ENCODE measurements at places on chromosomes 5 and 9.

DNA sequence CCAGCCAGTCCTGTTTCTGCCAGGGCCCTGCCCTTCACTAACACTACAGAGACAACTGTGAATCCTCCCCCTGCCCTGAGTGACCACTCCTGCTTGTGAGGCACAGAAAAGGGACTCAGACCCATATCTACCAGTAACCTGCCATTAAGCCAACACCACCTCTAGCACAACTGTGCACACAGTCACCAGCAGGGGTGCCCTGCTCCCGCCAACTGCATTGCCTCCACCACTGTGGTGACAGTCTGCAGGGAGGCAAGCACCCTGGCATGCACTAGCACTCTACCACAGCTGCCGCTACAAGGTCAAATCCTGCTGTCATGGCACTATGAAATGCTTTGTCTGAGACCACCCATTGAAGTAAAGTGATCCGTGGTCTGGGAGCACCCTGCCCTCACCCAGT, 1028.5 kb upstream of the CDH9 start:
- no peak for DNase-seq

- no peak for DNase-seq
Measured at GRCh38 chr9:112558476-112558875, 71.8 kb downstream of the KIAA1958 start.

DNA sequence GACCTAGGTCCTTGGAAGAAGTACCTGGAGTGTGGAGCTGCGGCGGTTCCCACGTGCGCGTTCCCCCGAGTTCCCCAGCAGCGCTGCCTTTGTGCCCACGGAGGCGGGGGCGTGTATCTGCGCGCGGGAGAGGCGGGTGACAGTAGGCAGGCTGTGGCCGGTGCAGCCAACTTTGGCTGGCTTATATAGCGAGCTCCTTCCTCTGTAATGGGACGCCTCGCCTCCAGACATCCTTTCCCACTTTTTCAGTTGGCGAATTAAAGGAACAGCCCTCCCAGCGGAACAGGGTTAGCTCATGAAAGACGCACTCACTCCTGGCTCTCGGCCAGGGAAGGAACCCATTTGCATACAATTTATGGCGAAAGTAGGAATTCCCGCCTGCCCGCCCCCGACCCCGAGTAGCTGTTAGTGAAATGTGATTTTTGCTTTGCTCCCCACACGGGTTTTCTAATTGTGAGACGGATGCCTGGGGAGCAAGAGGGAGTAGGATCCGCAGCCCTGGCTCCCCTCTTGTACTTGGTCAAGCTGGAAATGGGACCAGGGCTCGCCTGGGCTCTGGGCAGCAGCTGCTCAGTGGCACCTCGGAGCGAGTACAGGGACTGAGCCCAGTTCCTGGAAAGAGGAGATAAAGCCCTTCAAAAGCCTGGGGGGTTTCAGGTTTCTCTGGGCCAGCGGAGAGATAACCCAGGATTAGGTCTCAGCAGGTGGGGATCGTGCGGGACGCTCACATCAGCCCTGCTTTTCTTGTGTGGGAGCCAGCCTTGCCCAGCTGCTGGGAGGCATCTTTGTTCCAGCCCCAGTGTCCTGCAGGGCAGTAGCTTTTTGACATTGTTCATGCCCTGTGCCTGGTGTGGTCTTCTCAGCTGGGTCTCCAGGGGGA, at the start of gene TNC:
TSS of gene TNC (minus strand) at position 159 of the 880 bp plus-strand sequence. CDS start 27,139 bp downstream, outside the sequence.
- no peak for DNase-seq

DNA sequence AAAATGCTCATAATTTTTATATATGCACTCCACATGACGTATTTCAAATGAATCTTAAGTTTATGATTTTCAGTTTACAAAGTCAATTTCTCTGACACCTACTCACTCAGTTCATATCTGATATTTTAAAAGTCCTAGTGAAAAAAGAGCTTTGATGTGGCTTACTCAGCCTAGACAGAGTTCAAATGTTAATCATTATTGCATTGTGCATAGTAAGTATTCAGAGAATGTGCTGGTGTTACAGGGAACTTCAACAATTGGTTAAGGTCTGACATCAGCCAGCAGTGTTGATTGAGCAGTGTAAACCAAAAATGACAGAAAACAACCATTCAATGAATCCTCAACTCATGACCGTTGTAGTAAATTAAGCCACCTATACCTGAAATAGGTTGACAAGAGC, 147.2 kb upstream of the LHFPL2 start:
- no peak for DNase-seq

DNA sequence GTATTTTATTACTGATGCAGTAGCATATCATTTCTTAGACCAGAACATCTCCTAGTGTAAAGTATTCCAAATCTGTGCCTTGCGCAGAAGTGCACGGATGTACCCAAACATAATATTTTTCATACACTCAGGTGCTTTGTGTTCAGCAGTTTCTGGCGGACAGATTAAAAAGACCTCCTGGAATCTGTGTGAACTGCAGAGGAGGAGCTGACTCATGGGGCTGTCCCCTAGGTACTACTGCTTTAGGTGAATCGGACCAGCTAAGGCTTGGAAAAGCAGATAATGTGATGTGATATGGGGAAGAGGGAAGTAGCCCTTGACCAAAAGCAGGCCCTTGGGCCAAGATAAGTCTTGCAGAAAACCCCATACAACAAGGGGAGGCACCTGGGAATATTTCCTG, 310.1 kb downstream of the PLK2 start:
- DNase-seq, result no peak

DNA sequence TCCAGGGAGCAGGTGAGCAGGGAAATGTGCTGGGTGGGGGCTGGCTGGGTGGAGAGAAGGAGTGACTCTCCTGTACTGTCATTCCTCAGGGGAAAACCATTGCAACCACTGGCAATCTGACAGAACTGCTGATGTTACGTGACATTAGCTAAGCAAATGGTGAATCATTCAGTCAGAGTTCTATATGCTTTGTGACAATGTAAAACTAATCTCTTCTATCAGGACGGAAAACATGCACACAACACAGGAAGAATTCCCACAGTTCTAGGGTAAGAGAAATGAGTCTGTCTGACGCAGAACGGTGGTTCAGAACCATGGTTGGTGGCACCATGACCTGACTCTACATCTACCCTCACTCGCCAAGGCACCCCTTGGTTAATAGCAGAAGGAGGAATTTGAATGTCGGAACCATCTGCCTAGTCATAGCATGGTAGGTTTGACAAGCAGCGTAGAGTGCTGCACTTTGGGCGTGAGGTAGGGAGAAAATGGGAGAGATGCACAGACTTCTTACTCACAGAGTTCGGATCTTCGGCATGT, 243.6 kb upstream of the PANK3 start:
- DNase-seq, result no peak

DNA sequence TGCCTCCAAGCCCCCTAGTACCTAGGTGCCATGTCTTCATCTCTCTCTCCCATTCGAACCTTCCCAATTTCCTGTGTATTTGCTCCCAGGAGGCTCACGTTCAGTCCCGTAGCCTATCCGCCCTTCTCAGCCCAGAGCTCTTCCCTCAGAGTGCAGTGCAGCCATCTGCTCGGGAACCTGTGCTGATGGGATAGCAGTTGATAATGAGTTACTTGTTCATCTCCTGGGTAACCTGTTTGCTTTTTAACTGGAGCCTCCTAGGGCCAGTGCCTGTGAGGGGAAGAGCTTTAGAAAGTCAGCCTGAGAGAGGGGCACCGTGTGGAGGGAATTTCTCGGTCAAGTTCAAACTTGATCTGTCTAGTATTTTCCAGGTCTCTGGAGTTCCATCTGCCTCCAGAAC, 229.8 kb upstream of the IL12B start:
- DNase-seq, result no peak

DNA sequence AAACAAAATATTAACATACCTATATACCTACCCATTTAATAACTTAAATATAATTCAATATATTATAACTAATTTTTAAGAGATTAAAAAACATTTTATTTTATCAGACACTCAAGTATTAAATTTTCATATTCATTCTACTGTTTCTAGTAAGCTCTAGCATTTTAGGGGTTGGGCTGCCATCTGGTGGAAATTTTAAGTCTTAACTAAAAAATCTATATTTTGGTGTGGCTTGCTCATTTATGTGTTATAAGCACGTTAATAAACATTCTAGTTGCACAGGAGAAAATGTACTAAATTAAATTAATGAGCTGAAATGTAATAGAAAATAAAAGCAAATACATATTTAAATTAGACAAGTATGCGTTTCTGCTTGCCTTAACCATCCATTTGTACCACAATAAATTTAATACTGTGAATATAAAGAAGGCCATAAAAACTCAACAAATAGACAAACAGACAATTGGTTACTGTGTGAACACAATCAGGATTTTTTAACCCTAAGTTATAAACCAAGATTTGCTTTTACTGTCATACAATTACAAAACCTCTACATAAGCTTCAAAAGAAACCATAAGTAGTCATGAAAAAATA, 1728.3 kb upstream of the CDH9 start:
- no peak for DNase-seq

DNA sequence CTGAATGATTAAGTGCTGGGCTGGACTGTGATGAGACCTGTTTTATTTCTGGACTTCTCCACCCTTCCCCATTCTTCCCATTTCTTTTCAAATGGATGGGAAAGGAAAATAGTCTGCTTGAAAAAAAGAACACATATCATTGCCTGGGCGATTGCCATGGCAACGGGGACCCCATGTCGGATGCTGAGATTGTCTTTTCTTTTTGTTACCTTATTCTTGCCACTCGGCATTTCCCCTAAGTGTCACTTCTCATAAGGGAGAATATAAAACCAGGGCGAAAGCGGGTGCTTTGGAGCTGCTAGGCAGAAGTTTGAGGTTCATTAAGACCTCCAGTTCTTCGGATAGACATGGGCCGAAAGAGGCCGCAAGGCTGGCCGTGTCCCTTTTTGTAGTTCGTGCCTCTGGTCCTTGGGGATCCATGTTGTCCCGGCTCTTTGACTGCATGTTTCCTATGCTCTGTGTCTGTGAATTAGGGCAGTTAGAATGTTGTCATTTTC, 763 bp downstream of the FGD3 start:
- DNase-seq, result no peak

DNA sequence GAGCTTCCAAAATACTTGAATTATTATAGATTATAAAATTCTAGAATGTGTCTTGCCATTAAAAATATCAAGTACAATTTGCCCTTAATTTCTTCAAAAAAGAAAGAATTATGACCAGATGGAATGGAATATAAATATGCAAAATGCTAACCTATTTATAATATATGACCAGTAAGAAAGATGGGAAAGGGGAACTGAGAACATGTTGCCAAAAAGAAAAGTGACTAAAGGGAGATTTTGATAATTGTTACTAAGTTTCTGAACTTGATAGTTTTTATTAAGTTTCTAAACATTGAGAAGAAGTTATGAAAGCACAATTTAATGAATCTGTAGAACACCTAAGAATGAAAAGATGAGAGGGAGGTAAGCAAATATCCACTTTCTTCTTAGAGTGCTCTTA, 188.4 kb upstream of the NR4A3 start:
- DNase-seq, result no peak

DNA sequence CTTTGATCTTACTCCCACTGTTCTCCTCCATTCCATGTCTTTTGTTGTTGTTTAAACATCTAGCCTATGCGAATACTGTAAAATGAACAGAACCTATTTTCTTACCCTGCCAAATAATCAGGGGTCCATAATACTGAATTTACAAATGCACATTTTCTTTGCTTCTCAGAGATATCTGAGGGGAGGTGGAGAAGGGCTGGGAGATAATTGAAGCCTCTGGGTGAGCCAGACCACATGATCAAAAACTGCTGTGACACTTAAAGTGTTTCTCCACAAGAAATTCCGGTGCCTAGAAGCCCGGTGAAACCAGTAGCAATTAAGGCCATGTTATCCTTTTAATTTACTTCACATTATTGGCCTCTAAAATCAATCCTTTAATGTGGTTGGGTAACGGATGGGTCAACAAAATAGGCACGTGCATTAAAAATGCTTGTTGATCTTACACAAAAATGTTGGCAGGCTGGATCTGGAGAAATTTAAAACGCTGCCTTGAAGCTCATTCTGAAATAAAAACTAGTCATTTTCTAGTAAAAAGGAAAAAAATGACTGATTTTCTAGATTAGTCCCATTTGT, 10.8 kb downstream of the SEMA6A start:
- no peak for DNase-seq

DNA sequence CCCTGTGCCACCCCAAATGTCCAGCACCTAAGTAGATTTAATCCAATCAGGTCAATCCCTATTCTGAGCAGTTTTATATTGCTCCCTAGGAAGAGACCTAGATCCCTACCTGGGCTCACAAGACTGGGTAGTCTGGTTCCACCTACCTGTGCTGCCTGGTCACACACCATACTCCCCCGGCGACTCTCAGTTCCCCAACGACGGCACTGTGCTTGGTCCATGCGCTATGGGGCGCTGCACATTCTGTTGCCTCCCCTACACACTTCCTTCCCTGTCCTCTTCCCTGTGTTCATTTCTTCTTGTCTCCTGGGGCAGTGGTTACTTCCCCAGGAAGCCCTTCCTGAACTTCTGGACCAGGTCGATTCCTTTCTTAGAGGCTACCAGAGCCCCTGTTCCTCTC, 109.9 kb upstream of the IL12B start:
- DNase-seq, result no peak
